ENCODE measurements at places on chromosomes 11 and 22.

- DNase-seq, result no peak
Observed at GRCh38 chr11:19728436-19728835, 15.8 kb downstream of the NAV2 start.

GRCh38 chr11:119607726-119608125 is 121.3 kb downstream of the NECTIN1 start:
- no peak for DNase-seq

- no peak for DNase-seq
Observed at GRCh38 chr11:33700063-33700501, 544 bp downstream of the C11orf91 start.

DNA sequence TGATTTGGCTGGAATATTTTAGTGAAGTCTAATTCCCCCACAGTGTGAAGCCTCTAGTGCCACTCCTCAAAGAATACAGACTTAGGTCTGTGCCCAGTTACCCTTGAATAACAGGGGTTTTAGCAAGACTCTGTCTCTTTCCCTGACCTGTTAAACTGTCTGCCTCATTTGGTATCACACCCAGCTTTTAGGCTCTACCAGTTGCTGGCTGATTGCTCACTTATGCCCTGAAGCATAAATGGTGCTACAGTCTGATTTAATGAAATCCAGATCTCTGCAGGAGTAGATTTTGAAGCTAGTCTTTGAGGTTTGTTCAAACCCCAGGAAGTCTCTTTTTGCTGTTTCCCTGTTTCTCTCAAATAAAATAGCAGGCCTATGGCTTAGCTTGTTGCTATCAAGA is 45.2 kb upstream of the LIPT2 start:
- peak; percentile 53 for DNase-seq

DNA sequence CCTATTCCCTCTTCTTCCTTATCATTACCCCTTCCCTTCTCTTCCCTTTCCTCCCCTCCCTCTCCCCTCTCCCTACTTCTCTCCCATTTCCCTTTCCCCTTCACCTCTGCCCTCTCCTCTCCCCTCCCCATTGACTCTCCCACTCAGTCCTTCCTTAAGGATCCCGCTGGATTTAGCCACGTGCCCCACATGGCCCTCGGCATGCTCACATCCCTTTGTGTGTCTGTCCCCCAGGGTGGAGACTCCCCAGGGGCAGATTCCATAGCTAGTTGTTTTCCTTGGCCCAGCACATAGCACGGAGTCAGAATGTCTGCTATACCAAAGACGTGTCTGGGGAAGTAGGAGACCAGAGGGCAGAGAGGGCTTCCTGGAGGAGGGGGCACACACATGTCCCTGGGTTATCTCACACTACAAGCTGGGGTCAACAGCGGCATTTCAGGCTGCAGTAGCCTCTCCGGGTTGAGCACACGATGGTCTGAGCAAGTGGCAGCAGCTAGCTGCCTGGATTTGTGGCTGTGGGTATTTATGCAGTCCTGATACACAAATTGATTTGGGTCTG is 487.0 kb downstream of the TBC1D22A start:
- no peak for DNase-seq

DNA sequence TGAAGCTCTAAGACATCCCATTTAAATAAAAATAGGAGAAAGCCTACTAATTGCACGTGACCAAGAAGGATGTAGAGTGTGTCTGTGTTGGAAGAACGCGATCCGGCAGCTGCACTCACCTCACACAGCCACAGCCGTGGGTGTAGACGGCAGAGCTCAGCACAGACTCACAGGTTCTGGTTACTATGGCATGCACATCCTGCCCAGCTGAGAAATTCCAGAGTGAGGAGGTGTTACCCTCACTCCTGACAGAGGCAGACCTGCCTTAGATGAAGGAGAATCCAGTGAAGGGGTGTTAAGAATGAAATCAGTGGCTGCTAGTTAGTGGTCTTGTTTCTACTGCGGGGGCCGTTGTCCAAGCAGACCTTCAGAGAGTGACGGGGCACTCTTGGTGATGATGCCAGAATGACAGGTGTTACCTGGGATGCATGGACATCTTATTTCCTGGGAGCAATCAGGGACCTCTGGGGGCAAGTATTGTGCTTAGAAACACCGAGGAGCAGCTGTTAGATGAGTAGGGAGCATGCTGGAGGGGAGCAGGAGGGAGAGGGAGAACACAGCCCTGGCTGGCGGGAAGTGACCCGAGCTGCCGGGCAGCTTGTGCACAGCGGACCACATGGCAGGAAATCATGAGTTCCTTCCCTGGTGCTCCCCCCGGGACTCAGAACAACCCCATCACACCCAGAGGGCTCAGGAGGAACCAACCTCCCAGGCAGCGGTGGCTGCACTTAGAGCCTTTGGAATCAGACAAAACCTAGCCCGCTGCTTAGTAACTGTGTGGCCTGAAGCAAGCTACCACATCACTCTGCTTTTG is 12.3 kb downstream of the KCNJ5 start:
- DNase-seq, result peak; percentile 86

- DNase-seq, result no peak
Observed at GRCh38 chr22:21593406-21594232, 26.1 kb downstream of the UBE2L3 start.

- DNase-seq, result peak; percentile 70
Observed at GRCh38 chr11:19200410-19201201, 1.2 kb downstream of the CSRP3 start.

DNA sequence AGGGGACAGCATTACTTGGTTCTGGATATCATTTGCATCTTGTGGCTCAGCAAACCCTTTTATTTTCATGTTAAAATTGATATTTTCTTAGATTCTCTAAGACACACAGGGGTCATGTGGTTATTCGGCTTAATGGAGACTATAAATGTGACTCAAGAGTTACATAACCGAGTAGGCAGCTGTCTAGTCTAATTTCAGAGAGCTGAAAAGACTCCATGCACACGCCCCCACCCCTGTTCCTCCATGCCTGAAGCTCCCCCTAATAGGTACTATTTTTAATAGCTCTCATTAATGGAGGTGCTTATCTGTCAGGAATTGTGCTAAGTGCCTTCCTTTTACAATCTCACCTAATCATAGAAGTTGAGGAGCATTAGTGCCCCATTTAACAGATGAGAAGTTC is 189.2 kb upstream of the ARHGAP20 start:
- DNase-seq, result no peak

DNA sequence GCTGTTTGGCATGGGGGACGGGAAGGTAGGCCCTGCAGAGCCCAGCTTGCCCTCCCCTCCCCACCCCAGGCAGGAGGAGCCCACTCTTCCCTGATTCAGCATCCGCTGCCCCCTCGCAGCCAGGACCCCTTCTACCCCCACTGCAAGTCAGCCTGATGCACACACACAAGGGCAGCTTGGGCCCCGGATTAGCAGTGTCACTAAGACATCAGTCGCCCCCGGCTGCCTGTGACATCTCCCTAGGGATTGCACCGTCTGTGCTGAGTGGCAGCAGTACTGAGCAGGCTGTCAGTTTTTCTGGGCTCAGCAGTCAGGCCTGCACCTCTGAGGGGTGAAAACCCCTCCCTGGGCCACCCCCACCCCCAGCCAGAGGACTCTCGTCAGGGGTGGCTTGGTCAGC is 30.4 kb upstream of the SYT7 start:
- no peak for DNase-seq

- no peak for DNase-seq
Observed at GRCh38 chr22:28229566-28230485, 310.8 kb upstream of the PITPNB start.

- no peak for DNase-seq
Observed at GRCh38 chr11:47587723-47588326, 1.3 kb downstream of the FAM180B start.

DNA sequence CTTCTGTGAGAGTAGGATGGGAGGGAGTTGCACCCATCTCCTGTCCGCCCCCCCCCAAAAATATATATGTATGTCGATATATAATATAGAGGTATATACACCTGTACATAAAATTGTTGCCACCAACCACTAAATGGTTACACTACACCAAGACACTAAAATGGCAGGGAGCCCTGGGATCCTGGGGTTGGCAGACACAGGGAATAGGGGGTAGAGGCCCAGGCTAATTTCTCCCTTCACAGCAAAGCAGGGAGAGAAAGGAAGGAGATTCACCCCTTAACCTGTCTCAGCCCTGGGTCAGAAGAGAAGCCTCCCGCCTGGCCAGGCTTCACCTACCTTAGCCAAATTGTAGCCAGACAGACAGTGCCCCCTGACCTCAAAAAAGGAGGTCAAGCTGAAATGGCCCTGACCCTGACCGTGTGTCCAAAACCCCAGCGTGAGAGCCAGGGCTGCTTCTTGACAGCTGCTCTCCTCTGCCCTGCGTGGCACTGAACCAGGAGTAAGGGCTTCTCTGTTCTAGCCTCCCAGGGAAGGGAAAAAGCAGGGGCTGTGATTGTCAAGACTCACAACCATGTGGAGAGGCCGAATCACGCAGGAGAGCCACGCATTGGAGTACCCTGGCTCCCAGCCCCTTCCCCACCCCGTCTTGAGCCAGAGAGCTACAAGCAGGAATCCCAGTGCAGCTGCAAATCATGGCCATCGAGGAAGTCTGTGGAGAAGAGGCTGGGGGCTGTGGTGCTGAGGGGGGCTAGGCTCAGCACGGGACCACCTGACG is 40.5 kb downstream of the SGSM3 start:
- no peak for DNase-seq

DNA sequence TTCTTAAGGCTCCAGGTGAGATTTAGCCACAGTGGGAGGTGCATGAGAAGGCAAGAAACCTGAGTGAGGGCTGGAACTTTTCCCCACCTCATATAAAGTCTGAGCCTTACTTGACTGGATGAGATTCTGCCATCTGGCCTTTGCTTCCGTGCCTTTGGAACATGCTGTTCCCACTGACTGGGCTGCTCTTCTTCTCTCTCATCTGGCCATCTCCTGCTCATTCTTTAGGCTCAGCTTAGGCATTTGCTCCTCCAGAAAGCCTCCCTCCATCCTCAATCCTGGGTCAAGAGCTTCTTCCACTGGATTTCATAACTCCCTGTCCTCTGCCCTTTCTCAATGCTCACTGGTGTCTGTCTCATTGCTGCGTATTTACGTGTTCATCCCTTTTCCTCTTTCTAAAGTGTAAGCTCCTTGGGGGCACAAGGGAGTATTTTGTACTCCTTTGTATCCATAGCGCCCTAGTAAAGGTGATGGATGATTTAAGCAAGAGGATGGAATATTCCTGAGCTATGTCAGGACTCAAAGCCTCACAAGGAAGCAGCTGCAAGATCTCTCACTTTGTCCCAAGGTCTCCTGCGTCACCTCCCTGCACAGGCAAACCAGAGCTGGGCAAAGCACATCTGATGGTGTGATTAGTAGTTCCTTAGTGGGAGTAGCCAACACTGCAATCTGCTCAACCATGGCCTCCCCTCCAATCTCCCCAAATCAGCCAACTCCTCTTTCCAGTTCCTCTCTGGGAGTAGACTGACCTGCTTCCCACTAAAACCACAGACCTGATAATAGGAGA is 15.3 kb downstream of the HSPA8 start:
- no peak for DNase-seq

- no peak for DNase-seq
Observed at GRCh38 chr11:78786086-78786485, 211.4 kb upstream of the NARS2 start.

- DNase-seq, result peak; percentile 46
Observed at GRCh38 chr11:84714316-84714780, 912.8 kb downstream of the DLG2 start.

- no peak for DNase-seq
Observed at GRCh38 chr22:35435201-35435740, 35.3 kb downstream of the MCM5 start.

GRCh38 chr22:27888310-27888709 is 30.7 kb downstream of the PITPNB start:
- DNase-seq, result no peak

- DNase-seq, result no peak
Observed at GRCh38 chr11:33952805-33953204, 60.9 kb upstream of the LMO2 start.

GRCh38 chr11:118002010-118002540 is 15.9 kb downstream of the IL10RA start:
- no peak for DNase-seq

- DNase-seq, result no peak
Observed at GRCh38 chr11:45181193-45181888, 34.9 kb downstream of the PRDM11 start.

- DNase-seq, result no peak
Observed at GRCh38 chr11:111457731-111458368, 54.3 kb downstream of the BTG4 start.

GRCh38 chr22:37148742-37149665 is 712 bp downstream of the IL2RB start:
- no peak for DNase-seq

GRCh38 chr22:26779108-26779507 is 121.7 kb downstream of the MIAT start:
- no peak for DNase-seq

- DNase-seq, result no peak
Observed at GRCh38 chr11:123235656-123236261, 40.7 kb upstream of the CLMP start.

DNA sequence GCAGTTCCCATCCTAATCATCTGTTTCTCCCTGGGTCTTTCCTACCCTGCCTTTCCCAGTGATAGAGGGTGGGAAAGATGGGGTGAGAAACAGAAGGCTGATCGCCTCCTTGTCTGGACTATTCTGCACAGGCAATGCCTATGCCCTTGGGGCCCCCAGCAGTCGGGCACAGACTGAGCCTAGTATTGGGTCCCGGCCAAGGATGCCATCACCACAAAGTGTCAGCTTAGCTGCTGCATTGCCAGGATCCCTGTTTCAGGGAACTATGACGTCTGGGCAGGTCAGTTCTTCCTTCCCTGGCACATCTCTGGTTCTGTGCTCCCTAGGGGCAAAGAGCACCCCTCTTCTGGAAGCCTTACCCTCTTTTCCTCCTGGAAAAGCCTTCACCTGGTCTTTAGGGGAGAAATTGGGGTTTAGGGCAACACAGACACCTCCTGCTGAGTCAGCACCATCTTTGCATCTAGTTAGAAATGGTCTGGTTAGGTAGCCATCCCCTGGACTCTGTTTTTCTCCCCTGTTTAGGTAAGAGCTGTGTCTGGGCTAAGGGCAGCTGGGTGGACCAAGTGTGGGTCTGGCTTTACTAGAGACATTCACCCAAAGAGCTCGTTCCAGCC is 2.1 kb downstream of the ADAMTS8 start:
- DNase-seq, result no peak

GRCh38 chr22:39655831-39656230 is 85.3 kb downstream of the CACNA1I start:
- DNase-seq, result no peak

DNA sequence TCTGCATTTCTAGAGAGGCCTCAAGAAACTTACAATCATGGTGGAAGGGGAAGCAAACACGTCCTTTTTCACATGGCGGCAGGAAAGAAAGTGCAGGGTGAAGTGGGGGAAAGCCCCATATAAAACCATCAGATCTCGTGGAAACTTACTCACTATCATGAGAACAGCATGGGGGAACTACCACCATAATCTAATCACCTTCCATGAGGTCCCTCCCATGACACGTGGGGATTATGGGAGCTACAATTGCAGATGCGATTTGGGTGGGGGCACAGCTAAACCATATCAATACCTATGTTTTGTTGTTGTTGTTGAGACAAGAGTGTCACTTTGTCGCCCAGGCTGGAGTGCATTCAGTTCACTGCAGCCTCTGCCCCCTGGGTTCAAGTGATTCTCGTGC is 29.9 kb downstream of the SFI1 start:
- no peak for DNase-seq

All from bronchial epithelial cell (primary cell).